ENCODE measurements at places on chromosomes 6 and 20.

GRCh38 chr6:36200998-36201596, 4.6 kb downstream of the BRPF3 start:
- no peak for DNase-seq

DNA sequence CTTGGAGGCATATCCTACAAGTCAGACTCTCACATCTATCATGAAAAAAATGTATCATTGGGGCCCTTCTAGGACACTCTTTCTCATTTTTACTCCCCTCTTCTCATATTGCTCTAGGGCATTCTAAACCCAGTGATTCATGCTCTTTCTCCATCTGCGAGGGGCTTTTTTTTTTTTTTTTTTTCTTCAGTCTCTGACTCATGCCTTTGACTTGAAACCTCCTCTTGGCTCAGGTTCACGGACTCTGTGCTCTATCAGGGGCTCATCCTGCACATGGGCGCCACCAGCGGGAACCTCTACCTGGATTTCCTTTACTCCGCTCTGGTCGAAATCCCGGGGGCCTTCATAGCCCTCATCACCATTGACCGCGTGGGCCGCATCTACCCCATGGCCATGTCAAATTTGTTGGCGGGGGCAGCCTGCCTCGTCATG, 17.8 kb downstream of the SLC22A1 start:
- DNase-seq, result no peak

GRCh38 chr6:169701311-169701953, 397 bp downstream of the WDR27 start:
- no peak for DNase-seq

DNA sequence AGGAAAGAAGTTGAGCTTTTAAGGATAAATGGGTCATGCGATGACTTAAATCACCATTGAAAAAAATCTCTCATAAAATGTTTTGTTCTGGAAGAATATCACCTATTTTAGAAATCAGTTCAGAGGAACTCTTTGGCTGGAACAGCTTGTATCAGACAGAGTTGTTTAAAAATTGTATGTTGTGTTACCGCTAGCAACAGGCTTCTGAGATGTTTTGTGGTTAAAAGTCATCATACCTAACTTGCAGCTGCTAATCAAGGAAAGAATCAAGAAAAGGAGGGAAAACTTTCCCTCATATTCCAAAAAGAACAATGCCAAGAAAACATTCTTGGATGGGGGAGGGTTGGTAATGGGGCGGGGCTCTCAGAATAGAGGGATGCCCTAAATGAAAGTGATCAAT, 220.7 kb upstream of the CITED2 start:
- no peak for DNase-seq

GRCh38 chr20:62675877-62676260, 32.8 kb upstream of the NTSR1 start:
- no peak for DNase-seq

Measured in stimulated activated CD4-positive, alpha-beta T cell treated with anti-CD3 and anti-CD28 coated beads, Interleukin-12 subunit alpha, Interleukin-12 subunit beta, amount 100 ng/mL, for 4 hours (primary cell).